ENCODE measurements at places on chromosomes 12 and 14. TPM values are rescaled to one million over a fixed set of nuclear protein-coding genes. Genes with fewer than 3 reads are reported as not detected.
A peak's percentile ranks its signal among the peaks of the same experiment; 100 is the strongest.

DNA sequence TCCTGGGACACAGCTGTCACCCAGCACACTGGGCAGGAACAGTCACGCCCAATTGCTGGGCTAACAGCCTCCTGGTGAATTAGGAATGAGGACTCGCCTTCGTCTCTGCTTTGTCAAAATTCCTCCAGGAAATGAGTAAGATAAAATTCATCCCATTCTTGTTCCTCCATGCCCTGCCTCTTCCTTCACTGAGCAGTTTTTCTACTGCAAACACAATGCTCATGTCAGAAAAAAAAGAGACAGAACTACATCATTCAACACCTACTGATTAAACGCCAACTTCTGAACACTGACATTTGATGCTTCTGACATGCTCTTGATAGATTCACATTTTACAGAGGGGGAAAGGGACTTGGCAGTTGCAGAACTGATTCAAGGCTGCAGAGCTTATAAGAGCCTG is 37.5 kb upstream of the DTX1 start:
- peak; percentile 55 for DNase-seq

GRCh38 chr14:102049258-102050025 is 37.4 kb downstream of the HSP90AA1 start:
- DNase-seq: no peak

- no peak for DNase-seq
Observed at GRCh38 chr14:45364565-45365156, 111.7 kb upstream of the MIS18BP1 start.

DNA sequence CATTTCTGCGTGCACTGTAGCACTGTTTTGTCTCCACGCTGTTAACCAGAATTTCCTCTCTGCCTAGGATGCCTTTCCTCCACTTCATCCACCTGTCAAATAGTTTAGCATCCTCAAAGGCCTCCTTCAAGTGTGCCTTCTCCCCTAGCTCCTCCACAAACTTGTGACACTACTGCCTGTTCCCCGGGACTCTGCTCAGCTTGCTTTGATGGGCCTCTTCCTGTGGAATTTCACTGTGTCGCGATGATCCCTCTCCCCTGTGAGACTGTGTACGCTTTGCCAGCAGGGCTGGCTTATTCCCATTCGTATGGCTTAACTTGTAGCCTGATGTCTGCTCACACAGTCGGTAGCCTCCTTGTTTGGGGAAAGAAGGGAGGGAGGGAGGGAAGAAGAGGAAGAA is 426.8 kb downstream of the VRK1 start:
- no peak for DNase-seq

DNA sequence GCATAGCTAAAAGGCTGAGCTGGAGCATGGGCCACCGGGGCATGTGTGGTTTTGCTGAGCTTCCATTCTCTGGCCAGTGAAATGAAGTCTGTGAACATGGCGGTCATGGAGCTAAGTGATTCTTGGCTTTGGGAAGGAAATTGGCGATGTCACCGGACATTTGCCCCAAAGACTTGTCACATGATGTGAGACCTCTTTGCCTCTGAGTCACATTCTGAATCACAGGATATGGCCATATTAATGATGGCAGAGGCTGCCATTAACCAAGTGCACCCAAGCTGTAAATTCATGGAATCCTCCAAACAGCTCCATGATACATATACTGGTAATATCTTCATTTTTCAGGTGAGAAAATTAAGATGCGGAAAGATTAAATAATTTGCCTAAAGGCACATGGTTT is 27.4 kb upstream of the BATF start:
- peak; percentile 50 for DNase-seq

Gene TAPBPL
- 10.9 TPM for total RNA-seq

Gene RHOJ
- total RNA-seq: 9.5 TPM

Gene PRB2
- not detected for total RNA-seq

Gene ASCL1
- not detected for total RNA-seq
